ENCODE measurements at places on chromosomes 7 and 10.

GRCh38 chr7:54109501-54109900, 432.7 kb upstream of the VSTM2A start:
- no peak for DNase-seq

GRCh38 chr10:85615556-85615955, 751.0 kb downstream of the GRID1 start:
- no peak for DNase-seq

GRCh38 chr7:80124526-80125264, 9.9 kb upstream of the GNAI1 start:
- DNase-seq, result no peak

DNA sequence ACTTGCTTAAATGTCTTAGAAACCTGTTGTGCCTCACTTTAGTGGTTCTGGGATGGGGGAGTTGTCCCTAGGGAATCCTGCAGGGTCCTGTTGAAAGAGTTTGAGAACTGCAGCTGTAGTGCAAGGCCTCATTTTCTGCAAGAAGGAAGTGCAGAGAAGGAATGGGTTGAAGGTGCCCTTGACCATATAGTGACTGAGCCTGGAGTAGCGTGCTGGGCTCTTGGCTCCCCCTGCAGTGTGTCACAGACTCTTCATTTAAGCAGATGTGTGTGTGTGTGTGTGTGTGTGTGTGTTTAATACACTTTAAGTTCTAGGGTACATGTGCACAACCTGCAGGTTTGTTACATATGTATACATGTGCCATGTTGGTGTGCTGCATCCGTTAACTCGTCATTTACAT, 92.2 kb downstream of the GRK5 start:
- no peak for DNase-seq

DNA sequence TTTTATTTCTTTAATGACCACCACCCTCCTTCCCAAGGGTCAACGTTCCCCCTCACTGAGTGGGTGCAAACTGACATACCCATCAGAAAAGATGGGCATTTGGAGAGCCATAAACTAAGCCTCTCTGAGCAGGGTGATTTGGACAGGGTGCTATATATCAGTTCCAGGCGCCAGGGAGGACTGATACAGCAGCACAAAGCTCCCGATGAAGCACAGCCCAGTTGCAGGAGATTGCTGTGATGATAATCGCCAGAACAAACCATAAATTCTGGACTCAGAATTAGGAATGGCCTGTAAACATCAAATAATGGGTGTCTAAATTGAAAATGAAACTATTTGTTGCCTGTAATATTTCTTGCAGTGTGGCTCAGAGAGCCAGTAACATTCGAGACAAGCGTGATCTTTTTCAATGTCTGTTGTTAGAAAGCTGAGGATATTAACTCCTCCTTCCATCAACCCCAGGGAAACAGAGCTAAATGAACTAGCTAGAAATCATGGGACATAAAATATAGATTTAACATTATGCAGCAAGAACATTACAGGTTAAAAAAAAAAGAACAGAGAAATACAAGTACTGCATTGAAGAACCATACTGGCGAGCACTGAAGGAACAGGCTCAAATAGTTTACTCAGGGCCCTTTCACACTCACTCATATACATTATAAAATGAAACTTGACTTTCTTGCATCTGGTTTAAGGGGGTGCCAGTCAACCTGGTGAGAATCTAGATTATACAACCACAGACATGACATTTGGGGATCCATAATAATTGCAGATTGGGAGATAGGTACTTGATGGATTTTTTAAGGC, 137.5 kb upstream of the LRRTM3 start:
- DNase-seq, result no peak

DNA sequence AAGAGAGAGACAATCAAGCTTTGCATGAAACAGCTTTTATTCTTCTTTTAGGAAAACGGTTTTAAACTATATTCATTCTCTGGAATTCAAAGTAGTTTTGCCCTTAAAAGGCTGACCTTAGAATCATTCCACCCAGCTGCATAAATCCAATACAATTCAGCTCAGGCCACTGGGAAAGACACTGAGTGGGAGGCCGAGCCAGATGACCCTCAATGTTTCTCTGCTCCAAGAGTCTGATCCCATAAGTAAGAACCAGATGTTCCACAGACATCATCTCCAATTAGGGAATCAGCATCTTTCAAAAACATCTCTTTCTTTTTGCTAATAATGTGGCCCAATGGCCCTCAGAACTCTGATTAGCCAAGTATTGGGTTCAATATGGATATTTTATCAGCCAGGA, 26.1 kb downstream of the CREB3L2 start:
- DNase-seq, result no peak

Measured in mucosa of gallbladder (tissue), 1 donor.